CD4-positive, alpha-beta T cell treated with Interleukin-10 for 1 hour (primary cell): ENCODE measurements at places on chromosomes 6 and 20.

DNA sequence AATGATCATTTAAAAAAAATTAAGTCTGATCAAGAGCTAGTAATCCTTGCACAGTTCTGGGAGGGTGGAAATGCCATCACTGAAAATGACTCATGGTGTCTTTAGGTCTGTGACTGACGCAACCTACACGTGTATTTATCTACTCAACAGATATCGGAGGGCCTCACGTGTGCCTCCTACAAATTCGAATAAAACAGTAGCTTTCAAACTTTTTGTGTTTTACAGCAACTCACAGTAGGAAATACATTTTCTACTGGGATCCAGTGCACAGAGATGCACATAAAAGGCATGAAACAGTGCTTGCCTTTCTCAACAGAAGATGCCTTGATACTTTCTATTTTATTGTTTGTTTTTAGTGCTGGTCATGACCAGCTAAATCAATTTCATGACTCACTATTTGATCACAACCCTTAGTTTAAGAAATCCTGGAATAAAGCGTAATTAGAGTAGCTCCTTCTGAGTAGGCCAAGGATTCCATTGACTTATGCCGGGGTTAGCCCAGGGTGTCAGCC is 210.0 kb upstream of the SNX9 start:
- no peak for DNase-seq

DNA sequence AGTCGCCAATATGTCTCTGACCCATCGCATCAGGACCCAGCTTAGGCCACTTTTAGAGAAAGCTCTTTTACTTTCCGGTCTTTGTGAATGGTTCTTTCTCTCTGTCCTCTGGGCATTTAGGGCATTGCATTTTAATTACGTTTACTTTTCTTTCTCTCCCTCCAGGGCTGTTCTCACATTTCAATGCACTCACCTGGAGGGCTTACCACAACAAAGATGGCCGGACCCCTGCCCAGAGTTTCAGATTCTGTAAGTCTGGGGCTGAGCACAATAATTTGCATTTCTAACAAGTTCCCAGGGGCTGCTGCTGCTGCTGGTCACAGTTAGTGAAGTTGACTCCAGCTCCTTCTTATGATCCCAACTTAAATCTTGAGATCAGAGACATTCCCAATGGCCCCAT is 3.0 kb downstream of the ANKRD66 start:
- no peak for DNase-seq

GRCh38 chr6:23170049-23170448 is 600.7 kb downstream of the HDGFL1 start:
- no peak for DNase-seq

DNA sequence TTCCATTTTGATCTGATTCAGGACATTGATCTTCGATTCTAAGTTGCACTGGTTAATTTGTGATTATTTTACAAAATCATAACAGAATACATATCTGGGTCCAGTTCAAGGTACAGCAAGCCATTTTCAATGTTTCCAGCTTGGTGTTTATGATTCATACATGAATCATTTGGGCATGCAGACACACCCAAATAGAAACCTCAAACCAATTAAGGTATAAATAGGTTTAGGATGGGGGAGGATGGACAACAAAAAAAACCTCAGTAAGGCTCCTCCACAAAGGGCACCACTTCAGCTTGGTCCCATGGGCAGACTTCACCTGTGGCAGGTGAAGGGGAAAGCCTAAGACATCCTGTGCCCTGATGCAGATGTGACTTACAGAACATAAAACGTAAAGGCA is 192.7 kb downstream of the KHDC1L start:
- no peak for DNase-seq

GRCh38 chr6:26501482-26501986 is 1.4 kb downstream of the BTN1A1 start:
- DNase-seq: peak; percentile 42

GRCh38 chr6:49639177-49639817 is 2.7 kb upstream of the RHAG start:
- DNase-seq: no peak

DNA sequence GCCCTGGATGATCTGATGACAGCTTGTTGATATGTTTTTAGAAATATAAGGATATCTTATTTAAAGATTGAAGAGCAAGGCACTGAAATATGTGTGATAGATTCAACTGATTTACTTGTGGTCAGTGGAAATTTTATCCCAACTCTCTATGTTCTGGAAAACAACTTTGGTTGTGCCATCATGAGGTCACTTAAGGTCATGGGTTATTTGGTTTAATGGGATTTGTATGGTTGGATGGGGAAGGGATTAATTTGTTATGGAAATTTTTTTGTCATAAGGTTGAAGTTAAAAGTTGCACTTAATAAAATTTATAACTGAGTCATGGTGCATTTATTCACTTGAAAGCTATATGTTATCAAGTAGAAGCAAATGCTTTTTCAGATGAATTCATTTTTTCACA is 214.3 kb upstream of the LAMP5 start:
- no peak for DNase-seq

GRCh38 chr6:100488244-100488643 is 23.5 kb upstream of the SIM1 start:
- no peak for DNase-seq
